Activated CD4-positive, alpha-beta T cell treated with anti-CD3 and anti-CD28 coated beads, Interleukin-10, Interleukin-2, amounts not matched to agents 100 ng/mL and 50 ng/mL, durations not matched to agents 16 hours and 8 hours (primary cell): ENCODE measurements at places on chromosomes 4 and X.

GRCh38 chr4:76697129-76697803 is 200.7 kb downstream of the SOWAHB start:
- no peak for DNase-seq

DNA sequence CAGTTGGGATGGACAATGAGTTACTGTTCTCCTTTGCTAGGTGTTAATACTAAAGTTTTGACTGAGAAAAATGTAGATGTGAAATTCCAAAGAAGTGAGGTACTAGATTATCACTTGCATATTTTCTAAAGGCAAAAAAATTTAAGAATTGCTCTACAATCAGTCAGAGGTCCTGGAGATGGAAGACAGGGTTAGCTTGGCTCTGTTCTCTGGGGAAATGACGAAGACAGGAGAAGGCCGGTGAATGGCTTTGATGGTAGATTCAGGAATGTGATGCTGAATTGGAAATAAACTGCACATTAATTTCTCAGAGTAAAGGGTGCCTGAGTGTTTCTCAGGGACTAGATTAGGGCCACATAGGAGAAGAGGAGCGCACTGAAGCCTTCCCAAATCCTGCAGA is 214.0 kb upstream of the LEF1 start:
- DNase-seq, result no peak

DNA sequence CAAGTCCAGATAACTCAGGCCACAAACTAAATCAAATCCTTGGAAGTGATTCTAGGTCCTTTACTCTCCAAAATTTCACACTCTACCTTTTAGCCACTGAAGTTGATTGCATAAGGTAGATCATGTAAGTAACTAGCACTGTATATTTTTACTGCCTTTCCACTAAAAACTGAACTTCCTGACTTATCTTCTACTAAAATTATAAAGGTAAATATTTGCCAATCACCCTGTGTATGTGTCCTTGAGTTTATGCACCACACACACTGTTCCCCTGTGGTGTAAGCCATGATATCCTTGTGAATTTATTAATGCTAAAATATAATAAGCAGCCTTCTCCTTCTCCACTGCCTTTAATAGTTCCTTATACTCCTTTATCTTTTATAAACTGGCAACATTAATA is 25.6 kb downstream of the RPS6KA6 start:
- no peak for DNase-seq

GRCh38 chr4:78058591-78059523 is 1.7 kb downstream of the FRAS1 start:
- DNase-seq, result no peak

DNA sequence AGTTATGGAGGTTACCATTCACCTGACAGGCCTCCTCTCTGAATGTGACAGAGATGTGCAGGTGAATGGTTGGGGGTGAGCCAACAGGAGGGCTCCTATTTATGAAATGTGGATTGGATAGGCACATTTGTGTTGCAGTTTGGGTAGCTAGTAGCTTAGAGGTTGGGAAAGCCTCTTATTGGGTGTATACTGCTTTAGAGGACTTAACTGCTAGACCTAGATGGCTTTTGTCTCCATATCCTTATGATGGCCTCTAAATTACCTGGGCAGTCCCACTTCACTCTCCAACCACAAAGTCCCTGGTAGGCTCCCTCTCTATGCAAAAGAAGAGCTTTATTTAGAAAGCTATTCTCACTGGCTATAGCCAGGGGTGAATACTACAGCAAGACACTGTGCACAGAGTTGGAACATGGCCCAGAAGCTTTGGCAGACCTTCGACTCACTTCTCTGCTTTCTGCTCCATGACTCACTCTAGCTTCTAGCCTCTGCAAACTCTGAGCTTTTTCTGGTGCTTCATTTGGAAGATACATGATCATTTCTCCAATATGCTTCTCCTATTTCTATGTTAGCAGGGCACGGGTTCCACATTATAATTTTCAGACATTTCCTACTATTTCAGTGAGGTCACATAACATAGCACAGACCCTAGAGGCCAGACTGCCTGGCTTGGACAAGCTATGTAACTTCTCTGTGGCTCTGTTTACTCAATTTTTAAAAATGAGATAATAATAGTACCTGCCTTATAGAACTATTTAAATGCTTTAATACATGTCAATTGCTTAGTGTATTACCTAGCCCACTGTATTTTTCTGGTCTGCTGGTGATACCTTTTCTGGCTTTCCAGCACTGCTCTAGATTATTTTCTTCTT is 6.0 kb upstream of the VGLL1 start:
- DNase-seq, result no peak

DNA sequence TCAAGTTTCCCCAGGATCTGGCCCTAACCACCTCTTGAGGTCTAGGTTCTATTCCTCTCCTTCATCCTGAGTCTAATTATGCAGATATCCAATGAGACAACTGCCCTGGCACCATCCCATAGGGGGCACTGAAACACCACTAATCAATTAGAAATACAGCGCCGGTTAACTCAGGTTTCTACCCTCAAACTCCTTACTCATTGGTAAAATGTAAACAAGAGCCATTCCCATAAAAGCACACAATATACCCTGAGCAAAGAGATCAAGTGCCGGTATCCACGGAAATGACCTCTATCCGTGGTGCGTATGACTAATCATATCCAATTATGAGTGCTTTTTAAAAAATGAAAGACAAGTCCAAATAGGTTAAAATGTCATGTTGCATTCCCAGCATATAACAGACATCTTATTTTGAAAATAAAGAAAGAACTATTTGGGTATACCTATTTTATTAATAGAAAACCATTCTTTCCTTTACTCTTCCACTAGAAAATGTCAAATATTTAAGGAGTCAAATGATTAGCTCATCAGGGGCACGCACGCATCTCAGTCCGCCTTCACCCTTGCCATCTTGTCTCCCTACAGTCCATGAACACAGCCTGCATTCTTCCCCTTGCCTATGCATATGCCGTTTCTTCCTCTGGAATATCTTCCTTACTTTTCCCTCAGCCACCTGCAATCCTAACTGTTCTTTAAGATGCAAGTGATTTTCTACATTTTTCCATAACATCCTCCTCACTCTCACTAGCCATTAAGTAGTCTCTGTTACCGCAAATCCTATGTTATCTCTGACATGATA is 141.1 kb downstream of the MAML3 start:
- peak; percentile 60 for DNase-seq

DNA sequence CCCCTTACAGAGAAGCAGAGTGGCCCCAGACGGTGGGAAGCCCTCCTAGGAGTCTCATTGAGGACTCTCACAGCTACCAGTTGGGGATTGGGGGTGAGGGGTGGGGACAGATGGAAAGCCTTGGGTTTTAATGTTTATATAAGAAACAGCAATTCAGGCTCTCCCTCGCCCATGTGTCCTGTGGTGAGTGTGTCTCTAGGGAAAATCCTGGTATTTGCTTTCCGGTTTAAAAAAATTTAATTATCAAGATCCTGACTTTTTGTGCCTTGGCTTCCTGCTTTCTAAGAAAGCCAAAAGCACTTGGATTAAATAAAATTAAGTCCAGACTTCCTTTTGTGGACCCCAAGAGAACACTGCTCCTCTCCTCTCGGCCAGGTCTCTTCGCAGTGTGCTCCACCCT is 93.8 kb downstream of the SOWAHB start:
- DNase-seq, result no peak

- DNase-seq, result no peak
Observed at GRCh38 chrX:115023139-115023538, 5.7 kb upstream of the IL13RA2 start.

- DNase-seq, result no peak
Observed at GRCh38 chr4:84826681-84827080, 139.8 kb downstream of the WDFY3 start.

GRCh38 chr4:133145241-133145640 is 3.9 kb upstream of the PCDH10 start:
- no peak for DNase-seq

DNA sequence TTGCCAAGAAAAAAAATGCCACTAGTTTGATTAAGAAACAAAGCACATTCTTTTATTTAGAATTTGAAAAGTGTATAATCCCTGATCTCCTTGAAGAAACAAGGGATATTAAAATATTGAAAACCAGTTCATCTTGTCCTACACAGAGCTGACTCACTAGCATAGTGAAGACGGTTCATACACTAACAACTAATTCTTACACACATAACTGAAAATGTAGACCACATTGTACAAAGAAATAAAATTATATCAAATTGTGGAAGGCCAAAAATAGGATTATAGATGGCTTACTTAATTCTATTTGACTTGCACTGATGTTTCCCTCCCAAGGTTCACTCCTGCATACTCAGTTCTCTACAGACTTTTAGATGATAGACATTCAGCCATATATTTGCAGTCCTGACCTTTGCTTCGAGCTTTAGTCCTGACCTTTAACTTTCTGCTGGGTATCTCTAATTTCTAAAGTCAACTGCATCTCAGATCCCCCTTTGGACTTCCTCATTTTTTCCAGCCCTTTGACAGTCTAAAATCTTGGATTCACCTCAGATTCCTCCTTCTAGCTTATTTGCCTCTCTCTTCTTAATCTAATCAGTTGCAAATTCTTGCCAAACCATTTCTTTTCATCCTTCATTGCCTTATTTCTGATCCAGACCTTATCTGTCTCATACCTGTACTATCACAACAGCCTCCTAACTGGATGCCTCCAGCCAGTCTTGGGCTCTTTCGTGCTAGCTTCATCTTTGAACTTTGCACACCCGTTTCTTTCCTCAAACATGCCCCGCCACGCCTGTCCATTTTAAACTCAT is 4.5 kb upstream of the WWC2 start:
- DNase-seq, result no peak

DNA sequence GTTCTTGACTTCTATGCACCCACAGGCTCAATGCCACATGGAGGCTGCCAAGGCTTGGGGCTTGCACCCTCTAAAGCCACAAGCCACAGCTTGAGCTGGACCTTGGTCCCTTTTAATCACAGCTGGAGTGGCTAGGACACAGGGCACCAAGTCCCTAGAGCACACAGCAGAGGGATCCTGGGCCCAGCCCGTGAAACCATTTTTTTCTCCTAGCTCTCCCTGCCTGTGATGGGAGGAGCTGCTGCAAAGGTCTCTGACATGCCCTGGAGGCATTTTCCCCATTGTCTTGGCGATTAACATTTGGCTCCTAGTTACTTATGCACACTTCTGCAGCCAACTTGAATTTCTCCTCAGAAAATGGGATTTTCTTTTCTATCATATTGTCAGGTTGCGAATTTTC is 410.9 kb downstream of the GRID2 start:
- no peak for DNase-seq

GRCh38 chrX:107628662-107629539 is 591 bp downstream of the PRPS1 start:
- DNase-seq, result peak; percentile 66

DNA sequence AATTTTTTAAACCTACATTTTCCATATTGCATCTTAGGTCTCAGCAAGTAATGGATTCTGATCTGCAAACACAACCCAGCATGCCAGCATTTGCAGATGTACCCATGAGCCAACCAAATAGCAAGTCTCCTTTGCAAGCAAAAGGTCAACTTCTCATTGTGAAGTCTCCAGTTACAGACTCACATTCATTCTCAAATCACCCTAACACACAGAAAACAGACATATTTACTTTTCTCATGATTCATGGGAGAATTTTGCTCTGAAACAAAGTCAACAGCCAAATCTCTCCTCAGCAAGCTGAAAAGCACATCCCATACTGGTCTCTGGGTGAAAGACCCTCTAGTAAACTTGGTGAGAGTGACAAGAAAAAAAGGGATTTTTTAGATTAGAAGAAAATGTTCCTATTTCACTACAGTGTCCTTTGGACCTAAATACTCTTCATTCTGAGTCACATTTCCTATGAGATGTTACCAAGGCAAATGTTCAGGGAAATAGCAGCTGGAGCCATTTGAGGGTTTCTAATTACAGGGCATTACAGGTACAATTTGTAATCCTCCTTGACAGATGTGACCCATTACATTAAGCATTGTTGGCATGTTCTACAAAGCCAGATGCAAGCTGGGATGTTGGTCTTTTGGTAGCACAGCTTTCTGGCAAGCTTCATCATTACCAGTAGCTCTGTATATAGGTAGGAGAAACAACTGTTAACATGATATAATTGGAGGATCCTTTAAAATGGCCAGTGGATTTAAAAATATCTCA is 383.3 kb downstream of the SMARCA1 start:
- DNase-seq, result no peak

GRCh38 chr4:155745984-155746383 is 12.8 kb upstream of the GUCY1B1 start:
- DNase-seq, result no peak

DNA sequence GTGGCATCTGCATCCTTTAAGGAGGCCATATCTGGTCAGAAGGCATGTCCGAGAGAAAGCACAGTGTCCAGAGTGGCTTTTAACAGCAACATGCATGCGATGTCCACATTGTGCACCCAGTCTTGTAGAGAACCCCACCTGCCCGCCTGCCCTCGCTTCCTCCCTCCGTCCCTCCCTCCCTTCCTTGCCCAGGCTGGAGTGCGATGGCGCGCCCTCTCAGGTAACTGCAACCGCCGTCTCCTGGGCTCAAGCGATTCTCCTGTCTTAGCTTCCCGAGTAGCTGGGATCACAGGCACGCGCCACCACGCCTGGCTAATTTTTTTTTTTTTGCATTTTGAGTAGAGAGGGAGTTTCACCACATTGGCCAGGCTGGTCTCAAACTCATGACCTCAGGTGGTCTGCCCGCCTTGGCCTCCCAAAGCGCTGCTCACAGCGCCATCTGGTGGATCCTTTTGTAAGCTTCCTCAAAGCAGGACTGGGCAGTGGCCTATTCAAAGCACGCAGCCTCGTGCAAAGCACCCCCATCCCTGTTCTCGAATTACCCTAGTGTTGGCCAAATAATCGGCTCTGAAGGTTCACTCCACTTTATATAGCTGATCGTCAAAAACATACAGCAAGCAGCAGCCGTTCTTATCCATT is 15.0 kb downstream of the BRCC3 start:
- DNase-seq, result peak; percentile 51

DNA sequence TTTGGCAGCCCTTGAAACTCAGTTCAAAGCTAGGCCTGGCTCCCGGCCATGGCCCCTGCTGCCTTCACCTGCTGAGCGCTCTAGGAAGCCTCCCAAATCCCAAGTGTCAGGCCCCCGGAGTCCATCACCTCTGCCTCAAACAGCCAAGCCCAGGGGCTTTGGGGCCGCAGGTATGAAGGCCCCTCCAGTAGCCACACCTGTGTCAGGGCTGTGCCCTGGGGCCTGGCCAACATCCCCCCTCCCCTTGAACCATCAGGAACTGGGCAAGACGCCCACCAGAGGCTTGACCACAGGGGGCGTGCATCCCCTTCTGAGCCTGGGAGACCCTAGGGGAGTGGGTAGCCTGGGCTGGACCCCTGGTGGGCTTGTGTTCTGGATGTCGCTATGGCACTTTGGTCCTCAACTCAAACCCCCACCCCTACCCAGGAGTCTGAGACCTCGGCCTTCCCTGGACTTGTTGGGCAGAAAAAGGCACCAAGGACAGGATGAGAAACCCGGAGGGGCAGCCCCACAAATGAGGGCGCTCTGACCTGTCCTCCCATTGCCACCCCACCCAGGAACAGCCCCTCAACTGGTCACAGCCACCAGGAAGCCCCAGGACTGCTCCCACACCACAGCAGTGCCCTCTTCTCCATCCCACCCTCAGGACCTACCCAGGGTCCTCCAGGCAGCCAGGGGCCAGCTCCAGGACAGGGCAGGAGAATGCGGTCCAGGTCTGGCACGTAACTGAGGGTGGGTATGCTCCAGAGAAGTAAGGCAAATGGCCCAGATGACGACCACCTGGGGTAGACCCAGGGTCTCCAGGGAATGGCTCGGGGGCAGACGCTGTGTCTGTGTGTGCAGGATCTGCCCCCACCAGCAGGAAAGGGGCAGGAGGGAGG is 4.2 kb upstream of the SLBP start:
- DNase-seq, result no peak

- peak; percentile 57 for DNase-seq
Observed at GRCh38 chrX:72141372-72142004, 9.8 kb upstream of the RTL5 start.
